ENCODE measurements at places on chromosomes 11 and 22. TPM values are rescaled to one million over a fixed set of nuclear protein-coding genes. Genes with fewer than 3 reads are reported as not detected.

DNA sequence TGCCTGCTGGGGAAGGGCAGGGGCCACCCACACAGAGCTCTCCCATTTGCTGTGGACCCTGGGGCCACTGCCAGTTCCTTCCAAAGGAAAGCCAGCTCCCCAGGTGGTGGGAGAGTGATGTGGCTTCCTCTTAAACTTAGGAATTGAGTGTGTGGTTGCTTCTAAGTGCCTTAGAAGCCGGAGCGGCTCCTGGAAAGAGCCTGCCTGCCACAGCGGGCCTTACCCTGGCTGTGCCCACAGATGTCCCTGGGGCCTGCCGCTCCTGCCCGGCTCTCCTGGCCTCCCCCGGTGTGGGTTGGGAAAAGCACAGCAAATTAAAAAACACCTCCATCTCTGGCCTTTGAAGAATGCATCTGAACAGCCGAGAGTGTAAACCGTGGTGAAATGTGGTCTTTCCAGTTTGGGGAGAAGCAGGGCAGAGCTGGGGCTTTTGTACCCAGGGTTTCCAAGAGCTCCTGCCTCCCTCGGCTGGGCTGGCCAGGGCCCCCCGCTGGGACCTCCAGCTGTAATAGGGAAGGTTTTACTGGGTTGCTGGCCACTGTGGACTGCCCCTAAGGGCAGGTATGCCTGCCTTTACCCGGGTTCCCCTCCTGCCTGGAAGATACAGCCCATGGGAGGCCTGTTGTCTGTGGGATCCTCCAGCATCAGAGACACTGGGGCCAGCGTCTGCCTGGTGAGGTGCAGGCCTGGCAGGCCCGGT, 30.2 kb downstream of the LRP5 start:
- no peak for DNase-seq
- H3K4me1 ChIP-seq = peaks cover 4% of the 10 kb centered on the region
- H3K4me3 ChIP-seq = no peak overlapping the region
- H3K27me3 ChIP-seq = no peaks in the 10 kb centered on the region
- H3K27ac ChIP-seq = peak overlapping the region; percentile 30
- no peaks in the 10 kb centered on the region for H3K36me3 ChIP-seq

MPEG1 gene
- total RNA-seq = 27.1 TPM

- DNase-seq = peak; percentile 90
- H3K4me1 ChIP-seq = no peaks in the 10 kb centered on the region
- H3K27me3 ChIP-seq = no peaks in the 10 kb centered on the region
- no peaks in the 10 kb centered on the region for H3K36me3 ChIP-seq
Observed at GRCh38 chr11:124758355-124759265, 3.5 kb downstream of the ESAM start.

HBD gene
- total RNA-seq = not detected

DNA sequence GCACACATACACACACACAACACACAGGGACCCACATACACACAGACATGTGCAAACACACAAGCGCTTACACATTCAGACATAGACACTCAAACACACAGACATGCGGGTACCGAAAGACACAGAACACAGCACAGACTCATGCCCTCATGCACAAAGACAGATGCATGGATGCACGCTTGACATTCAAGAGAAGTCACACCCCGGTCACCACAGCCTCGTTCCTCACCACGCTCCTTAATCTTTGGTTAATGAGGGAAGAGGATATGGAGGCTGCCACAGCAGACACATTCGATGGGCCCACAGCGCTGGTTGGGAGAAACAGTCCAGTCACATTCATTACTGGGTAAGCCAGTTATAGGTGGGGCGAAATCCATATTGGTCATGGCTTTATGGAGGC, 51.9 kb upstream of the EIF3D start:
- no peaks in the 10 kb centered on the region for H3K36me3 ChIP-seq
- H3K4me1 ChIP-seq = no peaks in the 10 kb centered on the region
- DNase-seq = peak; percentile 28

GRCh38 chr11:61963282-61964057, 4.0 kb downstream of the FTH1 start:
- no peak overlapping the region for H3K4me3 ChIP-seq
- no peaks in the 10 kb centered on the region for H3K4me1 ChIP-seq
- no peak overlapping the region for H3K27ac ChIP-seq

GLYATL1 gene
- total RNA-seq = not detected

GRCh38 chr22:19121631-19122142, 525 bp downstream of the DGCR2 start:
- peak; percentile 86 for DNase-seq
- no peaks in the 10 kb centered on the region for H3K36me3 ChIP-seq
- H3K4me1 ChIP-seq = no peaks in the 10 kb centered on the region
- H3K27ac ChIP-seq = peak overlapping the region; percentile 84
- H3K4me3 ChIP-seq = peak overlapping the region; percentile 93

DNA sequence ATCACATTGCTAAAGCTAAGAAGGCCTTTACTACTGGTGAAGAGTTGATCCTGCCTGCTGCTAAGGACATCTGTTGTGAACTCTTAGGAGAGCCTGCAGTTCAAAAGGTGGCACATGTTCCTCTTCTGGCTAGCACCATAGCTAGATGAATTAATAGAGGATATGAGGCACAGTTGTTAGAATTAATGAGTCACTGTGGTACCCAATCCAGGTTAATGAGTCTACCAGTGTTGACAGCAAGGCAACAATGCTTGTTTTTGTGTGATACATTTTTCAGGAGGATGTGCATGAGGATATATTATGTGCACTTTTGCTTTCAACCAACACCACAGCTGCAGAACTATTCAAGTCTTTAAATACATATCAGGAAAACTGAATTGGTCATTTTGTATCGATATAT, 12.0 kb downstream of the C11orf58 start:
- no peaks in the 10 kb centered on the region for H3K27me3 ChIP-seq
- H3K36me3 ChIP-seq = peaks cover 11% of the 10 kb centered on the region
- no peak overlapping the region for H3K4me3 ChIP-seq
- DNase-seq = no peak
- H3K27ac ChIP-seq = no peak overlapping the region

DNA sequence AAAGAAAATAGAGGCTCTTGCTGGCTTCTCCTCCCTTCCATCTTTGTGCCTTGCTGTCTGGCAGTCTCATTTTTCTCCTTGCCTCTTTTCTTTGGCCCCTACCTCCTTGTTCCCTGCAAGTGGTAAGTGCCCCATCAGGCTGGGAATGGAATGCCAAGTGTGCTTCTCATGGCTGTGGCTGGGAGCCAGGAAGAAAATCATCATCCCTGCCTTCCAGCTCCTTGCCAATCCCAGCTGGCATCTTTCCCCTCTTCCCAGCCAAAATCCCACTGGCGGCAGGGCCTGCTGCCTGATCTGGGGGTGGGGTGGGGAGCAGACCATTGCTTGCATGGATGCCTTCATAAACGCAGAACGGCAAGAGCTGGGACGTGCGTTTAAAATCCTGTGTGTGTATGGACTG, 27.0 kb upstream of the SLC25A18 start:
- peak; percentile 88 for DNase-seq
- H3K4me3 ChIP-seq = no peak overlapping the region
- H3K27me3 ChIP-seq = no peaks in the 10 kb centered on the region
- no peaks in the 10 kb centered on the region for H3K36me3 ChIP-seq
- no peaks in the 10 kb centered on the region for H3K4me1 ChIP-seq
- no peak overlapping the region for H3K27ac ChIP-seq

GRCh38 chr11:107570015-107570414, 4.5 kb upstream of the ALKBH8 start:
- no peak for DNase-seq
- no peaks in the 10 kb centered on the region for H3K4me1 ChIP-seq
- H3K4me3 ChIP-seq = no peak overlapping the region
- no peak overlapping the region for H3K27ac ChIP-seq
- no peaks in the 10 kb centered on the region for H3K27me3 ChIP-seq

POU2AF2 gene
- not detected for total RNA-seq

SCN2B gene
- 0.78 TPM for total RNA-seq

DNA sequence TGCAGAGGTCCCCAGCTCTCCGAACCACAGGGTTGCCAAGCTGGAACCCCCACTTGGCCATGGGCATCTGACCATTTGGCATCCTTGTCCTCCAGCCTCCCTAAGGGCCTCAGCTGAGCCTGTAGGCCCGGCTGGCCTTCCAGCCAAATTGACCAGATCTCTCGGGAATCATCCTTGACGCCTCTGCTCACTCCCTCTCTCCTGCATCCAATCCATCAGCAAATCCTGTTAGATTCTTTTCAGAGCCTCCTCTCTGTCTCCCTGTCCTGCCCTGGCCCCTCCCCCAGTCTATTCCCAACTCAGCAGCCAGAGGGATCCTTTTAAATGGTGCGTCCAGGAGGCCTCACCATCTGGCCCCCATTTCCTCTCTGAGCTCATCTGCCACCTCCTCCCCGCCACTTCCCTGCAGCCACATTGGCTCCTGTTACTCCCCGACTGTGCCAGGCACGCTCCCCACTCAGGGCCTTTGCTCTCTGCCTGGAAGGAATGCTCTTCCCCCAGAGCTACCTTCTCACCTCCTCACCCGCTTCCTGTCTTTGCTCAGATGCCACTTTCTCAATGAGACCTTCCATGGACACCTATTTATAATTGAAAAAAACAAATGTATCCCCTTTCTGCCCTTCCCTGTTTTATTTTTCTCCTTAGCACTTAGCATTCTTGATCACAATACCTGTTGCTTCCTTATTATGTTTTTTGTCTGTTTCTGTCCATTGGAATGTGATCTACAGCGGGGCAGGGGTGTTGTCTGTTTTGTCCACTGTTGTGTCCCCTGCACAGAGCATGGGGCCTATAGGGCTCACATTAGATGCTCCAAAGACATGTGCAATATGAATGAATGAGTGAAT, 78.1 kb downstream of the NFAM1 start:
- no peaks in the 10 kb centered on the region for H3K4me1 ChIP-seq
- DNase-seq = no peak
- no peaks in the 10 kb centered on the region for H3K27me3 ChIP-seq
- H3K27ac ChIP-seq = no peak overlapping the region

DNA sequence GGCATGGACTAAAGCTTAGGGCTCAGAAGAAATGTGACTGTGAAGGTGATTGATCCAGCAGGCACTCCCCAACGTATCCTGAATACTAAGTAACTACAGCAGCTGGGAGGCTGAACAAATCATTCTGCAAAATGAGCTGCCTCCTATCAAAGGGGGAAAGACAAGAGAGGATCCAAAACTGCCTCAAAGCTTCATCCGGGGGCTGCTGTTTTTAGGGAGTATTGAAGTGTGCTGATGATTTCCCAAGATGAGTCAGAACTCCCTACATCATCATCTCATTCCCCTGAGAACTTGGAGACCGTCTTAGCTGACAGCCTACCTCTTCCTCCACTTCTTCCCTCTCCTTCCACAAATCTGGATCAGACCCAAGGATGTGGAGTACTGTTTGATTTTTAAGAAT, 108.4 kb upstream of the GRAMD1B start:
- H3K4me3 ChIP-seq = no peak overlapping the region
- no peak overlapping the region for H3K27ac ChIP-seq
- DNase-seq = no peak
- H3K27me3 ChIP-seq = no peaks in the 10 kb centered on the region
- H3K4me1 ChIP-seq = no peaks in the 10 kb centered on the region

DNA sequence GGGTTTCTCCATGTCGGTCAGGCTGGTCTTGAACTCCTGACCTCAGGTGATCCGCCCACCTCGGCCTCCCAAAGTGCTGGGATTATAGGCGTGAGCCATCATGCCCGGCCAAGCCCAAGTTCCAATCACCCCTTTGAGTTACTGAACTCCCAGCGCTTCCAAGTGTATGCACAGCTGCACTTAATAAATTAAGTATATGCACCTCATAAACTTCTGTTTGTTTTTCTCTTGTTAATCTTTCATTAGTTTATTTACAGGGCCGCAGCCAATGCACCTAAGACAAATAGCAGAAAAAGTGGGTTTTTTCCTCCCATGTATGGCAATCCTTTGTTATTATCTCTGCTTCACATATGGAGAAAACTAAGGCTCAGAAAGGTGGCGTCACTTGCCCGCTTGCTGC, 21.3 kb downstream of the SYN3 start:
- H3K27ac ChIP-seq = no peak overlapping the region
- DNase-seq = no peak
- no peaks in the 10 kb centered on the region for H3K36me3 ChIP-seq
- no peak overlapping the region for H3K4me3 ChIP-seq
- H3K4me1 ChIP-seq = no peaks in the 10 kb centered on the region

PIK3IP1 gene
- 14.1 TPM for total RNA-seq

PIWIL4 gene
- total RNA-seq = 5.6 TPM

PGM2L1 gene
- 13.5 TPM for total RNA-seq

DNA sequence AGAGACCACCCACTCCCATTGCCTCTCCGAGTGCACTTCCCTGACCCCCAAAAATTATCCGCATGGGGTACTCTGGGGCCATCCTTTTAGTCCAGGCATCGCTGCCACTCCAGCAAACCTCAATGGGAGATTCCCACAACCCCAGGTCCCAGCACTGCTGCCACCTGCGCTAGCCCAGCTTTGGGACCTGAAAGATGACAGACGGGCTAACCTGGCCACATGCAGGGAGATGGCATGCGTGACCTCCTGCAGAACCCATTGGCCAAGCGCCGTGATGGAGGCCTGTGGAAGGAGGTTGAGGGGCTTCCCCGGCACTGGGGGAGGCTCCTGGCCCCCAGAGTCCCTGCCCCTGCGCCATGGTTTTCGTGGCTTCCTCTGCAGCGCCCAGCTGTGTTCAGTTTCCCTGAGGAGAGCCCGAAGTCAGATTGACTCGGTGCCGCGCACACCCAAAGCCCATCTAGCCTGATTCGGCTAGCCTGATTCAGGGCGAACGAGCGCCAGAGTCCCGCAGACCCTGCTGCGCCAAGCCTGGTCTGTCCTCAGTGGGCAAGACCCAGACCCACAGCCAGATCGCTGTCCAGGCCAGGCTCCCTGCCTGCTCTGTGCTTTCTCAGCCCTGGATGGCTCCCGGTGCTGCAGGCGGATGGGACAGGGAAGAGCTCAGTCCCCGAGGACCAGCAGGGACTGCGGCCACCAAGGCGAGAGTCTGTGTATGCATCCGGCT, 751 bp upstream of the WNT7B start:
- no peak for DNase-seq
- H3K4me3 ChIP-seq = no peak overlapping the region
- H3K27ac ChIP-seq = no peak overlapping the region
- H3K27me3 ChIP-seq = no peaks in the 10 kb centered on the region
- no peaks in the 10 kb centered on the region for H3K36me3 ChIP-seq

DNA sequence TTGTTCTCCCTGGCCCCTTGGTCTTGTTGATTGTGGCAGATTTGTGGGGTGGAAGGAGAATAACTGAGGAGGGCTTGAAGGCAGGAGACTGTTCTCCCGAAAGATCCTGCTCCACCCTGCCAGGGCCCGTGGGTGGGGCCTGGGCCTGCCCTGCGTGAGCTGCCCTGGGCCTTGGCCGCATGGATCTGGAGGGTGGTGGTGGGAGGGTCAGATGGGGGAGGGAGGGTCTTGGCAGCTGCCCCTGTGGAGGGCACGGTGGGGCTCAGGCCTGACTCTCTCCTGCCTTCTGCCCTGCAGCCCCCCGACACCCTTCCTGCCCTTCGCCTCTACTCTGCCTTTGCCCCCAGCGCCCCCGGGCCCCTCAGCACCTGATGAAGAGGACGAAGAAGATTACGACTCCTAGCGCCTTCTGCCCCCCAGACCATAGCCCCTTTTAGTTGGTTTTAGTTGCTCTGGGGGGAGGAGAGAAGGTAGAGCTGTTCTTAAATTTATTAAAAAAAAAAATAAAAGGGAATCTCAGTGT, 1.9 kb downstream of the DRAP1 start:
- H3K36me3 ChIP-seq = no peaks in the 10 kb centered on the region
- DNase-seq = no peak
- H3K27me3 ChIP-seq = no peaks in the 10 kb centered on the region
- no peaks in the 10 kb centered on the region for H3K4me1 ChIP-seq
- H3K4me3 ChIP-seq = no peak overlapping the region
- H3K27ac ChIP-seq = no peak overlapping the region

OR8D4 gene
- not detected for total RNA-seq
